ENCODE measurements at places on chromosomes 5 and 9. TPM values are rescaled to one million over a fixed set of nuclear protein-coding genes. Genes with fewer than 3 reads are reported as not detected.

Gene SPATA31D4
- total RNA-seq = not detected

Gene PDZD2
- total RNA-seq = 1.4 TPM

DNA sequence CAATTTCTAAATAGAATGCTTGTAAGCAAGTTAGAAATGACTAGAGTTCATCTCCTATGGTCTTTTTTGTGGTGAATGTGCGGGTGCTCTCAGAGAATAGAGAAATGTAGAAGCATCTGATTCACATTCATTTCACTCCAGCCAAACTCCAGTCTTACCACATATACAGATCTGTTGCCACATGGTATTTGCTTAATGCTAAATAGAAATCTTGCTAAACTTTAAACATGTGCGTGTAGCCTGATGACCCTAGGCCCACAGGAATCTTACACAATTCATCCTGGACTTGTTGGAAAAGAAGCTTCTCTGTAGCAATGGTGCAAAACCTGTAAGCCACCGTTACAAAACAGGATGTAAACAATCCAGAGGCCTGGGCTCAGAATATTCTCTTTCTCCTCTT lies 135.2 kb downstream of the PCSK1 start:
- no peak for DNase-seq

DNA sequence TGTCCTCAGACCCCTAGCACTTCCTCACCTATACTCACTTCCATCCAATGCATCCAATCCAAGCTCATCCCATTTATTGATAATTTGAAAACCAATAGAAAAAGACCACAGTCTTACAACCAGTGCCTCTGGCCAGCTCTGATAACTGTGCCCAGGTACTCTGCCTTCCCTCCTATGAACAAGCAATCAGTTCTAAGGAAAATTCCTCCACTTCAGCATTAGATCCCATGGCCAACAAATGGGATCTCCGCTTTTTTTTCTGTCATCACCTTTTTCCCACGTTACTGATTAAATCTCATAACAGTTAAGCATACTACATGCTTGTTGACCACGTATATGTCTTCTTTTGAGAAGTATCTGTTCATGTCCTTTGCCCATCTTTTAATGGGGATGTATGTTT lies 41.7 kb upstream of the GLIS3 start:
- DNase-seq = no peak

- DNase-seq = no peak
Observed at GRCh38 chr5:24365406-24365805, 279.4 kb downstream of the CDH10 start.

Measured in neural progenitor cell (in vitro differentiated cells).